ENCODE measurements at places on chromosomes 7 and 10. TPM values are rescaled to one million over a fixed set of nuclear protein-coding genes. Genes with fewer than 3 reads are reported as not detected.

Gene SYNPO2L
- not detected for total RNA-seq

Gene NUTM2D
- total RNA-seq: 2.5 TPM

Gene SLC16A12
- total RNA-seq: not detected

Gene TECTB
- total RNA-seq: not detected

Gene SPAM1
- total RNA-seq: not detected

Gene OR2A7
- not detected for total RNA-seq

Gene ADAM12
- total RNA-seq: not detected

Gene NEBL
- total RNA-seq: 1.1 TPM

Gene GJD4
- total RNA-seq: not detected
